NCI-H748 treated with DMSO at 0.1 percent for 48 hours (cell line): ENCODE measurements at places on chromosomes 1 and 21.

DNA sequence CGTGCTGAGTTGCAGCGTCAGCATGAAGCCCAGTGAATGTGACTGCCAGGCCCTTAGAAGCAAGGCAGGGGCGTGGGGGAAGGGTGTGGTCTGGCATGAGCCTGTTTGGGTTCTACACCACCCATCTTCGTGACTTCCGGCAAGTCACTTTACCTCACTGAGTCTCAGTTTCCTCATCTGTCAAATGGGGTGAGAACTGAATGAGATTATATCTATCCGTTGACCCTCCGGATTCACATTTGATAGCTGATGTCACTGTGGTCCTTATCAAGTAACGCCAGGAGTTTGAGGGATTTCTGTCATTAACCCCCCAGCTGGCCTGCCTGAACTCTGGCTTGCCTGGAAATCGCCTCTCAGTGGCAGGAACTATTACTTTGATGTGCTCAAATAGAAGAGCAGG, 15.6 kb downstream of the MRPL37 start:
- no peak for DNase-seq

DNA sequence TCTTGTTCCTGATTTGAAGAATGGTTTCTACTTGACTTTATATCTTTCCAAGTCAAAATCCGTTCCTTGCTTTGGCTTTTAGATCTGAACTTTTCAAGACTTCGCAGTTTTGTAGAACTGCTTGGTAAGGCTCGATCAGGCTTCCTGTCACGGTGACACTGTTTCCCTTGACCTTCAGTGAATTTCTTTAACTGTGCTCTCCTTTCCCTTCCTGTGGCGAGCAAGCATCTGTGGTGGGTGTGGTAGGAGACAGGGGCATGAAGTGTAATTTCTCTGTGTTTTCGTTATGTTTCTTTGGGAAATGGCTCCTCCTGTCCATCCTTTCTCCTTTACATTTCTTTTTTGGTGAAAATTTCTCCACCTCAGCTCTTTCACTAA, 10.4 kb downstream of the STYXL2 start:
- no peak for DNase-seq

- DNase-seq = no peak
Measured at GRCh38 chr1:10025354-10025753, 7.4 kb upstream of the UBE4B start.

- DNase-seq = peak; percentile 62
Measured at GRCh38 chr1:32350785-32351398, 11.4 kb downstream of the FAM229A start.

DNA sequence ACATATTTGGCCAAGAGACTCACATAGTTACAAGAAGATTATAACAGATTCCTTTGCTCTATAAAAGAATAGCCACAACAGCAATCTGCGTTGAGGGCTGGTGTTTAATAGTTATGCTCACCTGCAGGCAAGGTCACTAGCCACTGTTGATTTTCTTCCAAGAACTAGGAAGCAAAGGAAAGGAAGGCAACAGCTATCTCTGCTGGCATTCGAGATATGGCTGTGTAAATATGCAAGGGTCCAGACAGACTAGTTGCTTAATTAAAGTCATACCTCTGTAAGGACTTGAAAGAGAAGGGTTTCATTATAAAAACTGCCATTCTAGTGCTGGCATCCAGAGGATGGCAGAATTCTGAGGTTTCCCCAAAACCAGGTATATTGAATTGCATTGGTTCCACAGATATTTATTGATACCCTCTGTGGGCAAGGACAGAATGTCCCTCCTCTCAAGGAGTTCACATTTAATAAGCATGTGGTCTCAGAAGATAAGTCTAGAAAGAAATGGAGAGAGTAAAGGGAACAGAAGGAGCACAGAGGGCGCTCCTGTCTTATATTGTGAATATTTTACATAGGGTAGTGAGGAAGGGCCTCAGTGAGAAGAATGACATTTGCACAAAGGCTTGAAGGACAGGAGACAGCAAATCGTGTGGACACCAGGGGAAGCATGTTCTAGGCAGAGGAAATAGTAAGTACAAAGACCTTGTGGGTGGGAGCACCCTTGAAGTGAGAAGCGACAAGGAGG, 23.6 kb upstream of the PLEKHA6 start:
- no peak for DNase-seq

- no peak for DNase-seq
Measured at GRCh38 chr1:166377896-166378295, 211.1 kb upstream of the FAM78B start.

DNA sequence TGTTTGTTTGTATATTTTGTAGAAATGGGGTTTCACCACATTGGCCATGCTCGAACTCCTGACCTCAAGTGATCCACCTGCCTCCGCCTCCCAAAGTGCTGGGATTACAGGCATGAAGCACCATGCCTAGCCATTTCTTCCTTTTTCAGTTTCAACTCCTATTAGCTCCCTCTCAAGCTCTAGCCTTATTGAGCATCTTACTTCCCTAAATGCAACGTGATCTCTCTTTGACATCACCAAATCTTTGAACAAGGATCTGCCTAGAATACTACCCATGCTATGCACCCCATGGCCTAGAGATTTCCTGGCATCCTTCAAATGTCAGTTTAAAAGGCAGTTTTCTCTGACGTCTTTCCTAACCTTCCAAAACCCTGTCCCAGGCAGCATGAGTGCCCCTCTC, 91.1 kb upstream of the NR5A2 start:
- DNase-seq = no peak

DNA sequence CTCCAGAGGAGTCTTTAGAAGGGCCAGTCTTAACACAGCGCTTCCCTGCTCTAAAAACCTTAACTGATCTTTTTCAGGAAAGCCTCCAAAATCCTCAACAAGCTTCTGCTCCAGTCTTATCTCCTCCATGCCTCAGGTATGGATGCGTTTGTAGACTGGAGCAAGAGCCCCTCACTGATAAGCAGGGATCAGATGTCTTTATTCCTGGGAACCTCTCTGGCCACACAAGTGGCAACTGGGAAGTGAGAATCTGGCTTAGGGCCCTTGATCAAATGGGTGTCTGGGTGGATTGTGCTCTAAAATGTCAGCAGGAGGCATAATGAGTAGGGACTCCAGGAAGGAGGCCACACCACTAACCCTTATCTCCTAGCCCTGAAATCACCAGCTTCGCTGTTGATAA, 1.4 kb downstream of the ZBTB8A start:
- DNase-seq = no peak

GRCh38 chr1:119075614-119076013, 64.8 kb downstream of the WARS2 start:
- DNase-seq = no peak

DNA sequence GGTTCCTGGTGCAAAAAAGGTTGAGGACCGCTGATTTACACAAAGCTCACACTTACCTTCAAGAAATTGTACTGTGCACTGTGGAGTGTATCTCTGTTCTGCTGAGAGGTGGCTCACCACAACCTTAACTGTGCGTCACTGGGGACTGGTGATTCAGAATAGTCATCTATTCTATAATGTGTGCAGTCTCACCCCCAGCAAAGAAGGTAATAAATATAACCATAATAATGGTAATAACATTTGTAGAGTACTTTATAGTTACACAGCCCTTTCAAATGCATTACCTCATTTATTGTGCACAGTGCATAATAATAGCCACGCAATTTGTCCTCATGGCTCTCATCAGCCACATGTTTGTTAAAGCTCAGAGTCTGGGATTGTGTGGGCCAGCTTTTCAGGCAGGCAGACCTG, 59.4 kb upstream of the DUSP10 start:
- no peak for DNase-seq

DNA sequence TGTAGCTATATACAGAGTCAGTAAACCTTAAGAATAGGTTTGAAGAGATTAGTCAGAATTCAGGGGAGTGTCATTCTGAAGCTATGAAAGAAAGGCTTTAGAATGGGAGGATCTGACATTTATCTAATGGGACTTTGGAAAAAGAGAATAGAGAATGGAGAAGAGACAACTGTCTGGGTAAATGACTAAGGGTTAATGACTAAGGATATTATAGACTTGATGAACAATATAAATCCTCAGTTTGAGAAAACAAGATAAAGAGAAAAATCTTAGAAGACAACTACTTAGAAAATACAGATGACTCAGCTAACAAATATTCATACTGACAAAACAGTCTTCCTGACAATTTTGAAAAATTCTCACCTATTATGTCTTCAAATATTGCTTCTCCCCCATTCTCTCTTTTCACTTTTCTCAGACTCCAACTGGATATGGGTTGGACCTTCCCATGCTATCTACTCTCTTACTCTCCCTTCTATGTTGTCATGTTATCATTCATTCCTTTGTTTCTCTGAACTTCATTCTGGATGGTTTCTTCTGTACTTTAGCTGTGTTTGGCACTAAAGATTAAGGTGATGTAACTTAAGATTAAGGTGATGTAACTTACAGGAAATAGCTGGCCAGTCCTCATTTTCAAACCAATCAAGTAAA, 20.4 kb downstream of the SLC16A1 start:
- no peak for DNase-seq

DNA sequence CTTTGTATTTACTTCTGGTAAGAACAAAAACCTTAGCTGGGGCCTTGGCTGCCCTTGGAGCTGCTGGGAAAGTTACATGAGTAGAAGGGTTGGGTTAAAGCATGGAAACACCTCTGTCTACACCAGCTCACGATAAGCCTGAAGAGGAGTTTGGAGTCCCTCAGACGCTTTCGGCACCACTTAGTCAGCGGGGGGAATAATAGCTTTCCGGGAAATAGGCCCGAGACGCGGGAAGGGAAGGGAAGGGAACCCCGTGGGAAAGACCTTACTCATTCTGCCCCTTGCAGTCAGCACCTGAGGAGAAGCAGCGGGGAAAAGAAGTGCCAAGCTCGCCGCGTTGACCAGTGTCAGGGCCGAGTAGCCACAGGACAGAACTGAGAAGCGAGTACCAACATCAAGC, 66.4 kb upstream of the PDE9A start:
- no peak for DNase-seq

DNA sequence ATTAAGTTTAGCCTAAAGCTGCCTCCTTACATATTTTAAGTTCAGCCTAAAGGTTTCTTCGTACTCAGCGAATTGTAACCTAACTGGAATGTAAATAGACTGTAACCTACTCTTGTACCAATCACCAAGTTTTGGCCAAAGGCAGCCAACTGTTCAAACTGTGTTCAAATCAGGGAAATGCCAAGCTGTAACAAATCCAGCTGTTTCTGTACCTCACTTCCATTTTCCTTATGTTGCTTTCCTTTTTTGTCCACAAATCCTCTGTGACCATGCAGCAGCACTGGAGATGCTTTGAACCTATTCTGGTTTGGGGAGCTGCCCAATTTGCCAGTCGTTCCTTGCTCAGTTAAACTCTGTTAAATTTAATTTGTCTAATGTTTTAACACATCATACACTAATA, 3.2 kb upstream of the APOBEC4 start:
- no peak for DNase-seq

DNA sequence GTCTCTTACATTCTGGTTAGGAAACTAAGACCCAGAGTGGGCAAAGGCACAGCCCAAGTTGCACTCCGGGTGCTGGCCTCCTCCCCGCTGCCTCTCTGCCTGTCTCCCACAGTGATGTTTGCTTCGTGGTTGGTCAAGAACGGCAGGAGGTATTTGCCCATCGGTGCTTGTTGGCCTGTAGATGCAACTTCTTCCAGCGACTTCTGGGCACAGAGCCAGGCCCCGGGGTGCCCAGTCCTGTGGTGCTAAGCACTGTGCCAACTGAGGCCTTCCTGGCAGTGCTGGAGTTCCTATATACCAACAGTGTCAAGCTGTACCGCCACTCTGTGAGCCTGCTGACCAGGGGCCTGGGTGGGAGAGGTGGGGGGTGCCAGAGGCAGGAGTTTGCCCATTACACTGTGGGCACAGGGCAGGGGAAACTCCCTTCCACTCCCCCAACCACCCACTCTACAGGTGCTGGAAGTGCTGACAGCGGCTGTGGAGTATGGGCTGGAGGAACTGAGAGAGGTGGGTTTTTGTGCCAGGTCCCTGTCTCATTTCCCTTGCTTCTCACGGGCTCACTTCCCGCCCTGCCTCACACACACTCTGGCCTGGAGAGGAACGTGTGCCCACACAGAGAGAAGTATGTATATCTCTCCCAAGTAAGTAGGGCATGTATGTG, 1.9 kb downstream of the BTBD19 start:
- no peak for DNase-seq

DNA sequence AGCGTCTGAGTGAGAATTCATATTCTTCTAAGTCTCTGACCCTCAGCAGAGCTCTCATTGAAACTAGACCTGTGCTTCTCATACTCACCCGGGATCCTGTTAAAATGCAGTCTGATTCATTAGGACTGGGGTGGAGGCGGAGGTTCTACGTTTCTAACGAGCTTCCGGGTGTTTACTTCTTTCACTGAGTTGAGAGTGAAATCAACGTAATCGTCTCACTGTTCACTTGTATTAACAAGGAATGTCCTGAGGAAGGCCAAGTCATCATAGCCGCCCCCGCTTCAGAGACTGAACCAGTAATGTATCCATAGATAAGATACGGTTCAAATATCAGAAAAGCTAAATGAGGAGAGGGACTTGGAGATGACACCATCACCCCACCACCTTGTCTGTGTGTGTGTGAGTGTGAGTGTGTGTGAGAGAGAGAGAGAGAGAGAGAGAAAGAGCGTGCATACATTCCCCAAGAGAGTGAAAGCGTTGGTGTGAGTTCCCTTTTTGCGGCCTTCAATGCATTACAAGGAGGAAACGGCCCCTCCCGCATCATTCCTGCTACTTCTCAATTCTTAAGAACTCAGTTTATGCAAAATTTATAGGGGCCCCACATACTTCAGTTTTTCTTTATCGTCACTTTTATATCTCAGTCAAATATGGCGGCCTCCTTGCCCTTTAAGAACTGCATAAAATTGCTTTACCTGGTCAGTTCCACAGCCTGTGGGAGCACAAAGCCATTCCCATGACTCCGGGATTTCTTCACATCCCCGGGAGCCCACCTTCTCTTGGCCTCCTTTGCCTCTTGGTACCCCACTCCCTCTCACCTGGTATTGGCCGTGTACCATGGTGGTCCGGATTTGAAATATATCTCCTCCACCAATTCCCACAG, 19.8 kb downstream of the KMO start:
- no peak for DNase-seq

GRCh38 chr1:203818399-203818798, 23.0 kb downstream of the ZBED6 start:
- no peak for DNase-seq

DNA sequence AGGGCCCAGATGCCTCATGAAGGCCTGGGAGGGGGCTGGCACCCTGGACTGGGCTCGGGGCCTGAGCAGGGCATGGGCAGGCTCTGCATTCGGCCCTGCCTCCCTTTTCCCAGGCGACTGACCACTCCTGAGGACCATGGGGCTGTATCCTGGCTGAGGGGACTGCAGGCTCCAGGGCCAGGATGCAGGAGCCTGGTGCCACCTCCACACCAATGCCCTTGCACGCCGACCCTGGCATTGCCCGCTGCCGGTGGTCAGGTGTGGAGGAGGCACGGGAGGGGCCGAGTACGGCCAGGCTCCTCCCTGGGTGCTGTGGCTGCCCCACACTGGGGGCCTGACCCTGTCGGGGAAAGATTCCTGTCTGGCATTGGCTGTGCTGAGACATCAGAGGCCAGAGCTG, 128.9 kb downstream of the SIK1 start:
- no peak for DNase-seq

DNA sequence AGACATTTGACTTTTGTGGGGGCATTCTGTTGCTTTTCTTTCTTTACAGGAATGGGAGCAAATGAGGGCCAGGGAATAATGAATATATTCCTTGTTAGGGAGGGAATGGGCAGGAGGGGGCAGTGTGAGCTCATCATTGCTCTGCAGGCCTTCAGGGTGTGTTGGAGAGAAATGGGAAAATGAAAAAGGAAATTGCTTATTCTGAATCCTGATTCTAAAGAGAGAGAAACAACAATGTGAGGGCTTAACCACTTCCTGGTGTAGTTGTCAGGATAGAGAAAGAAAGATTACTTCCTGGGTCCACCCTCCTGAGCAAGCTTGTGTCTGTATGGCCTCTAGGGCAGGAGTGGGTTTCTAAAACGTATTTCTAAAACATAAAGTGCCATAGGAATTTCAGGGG, 28.3 kb downstream of the VANGL2 start:
- no peak for DNase-seq
